ENCODE measurements at places on chromosomes 5 and 9.

DNA sequence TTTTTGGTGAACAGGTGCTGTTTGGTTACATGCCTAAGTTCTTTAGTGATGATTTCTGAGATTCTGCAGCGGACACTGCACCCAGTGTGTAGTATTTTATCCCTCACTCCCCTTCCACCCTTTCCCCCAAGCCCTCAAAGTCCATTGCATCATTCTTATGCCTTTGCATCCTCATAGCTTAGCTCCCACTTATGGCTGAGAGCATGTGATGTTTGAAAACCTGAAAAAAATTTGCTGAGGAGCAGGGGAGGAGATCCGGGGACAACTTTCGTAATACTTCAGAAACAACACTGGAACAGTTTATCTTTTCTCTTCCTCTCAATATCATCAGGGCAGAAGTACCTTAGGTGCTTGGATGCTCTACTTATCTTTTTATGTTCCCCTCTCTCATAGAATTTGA lies 226.4 kb downstream of the ADAMTS6 start:
- no peak for DNase-seq

GRCh38 chr9:4297151-4297785 lies 2.6 kb downstream of the GLIS3 start:
- peak; percentile 87 for DNase-seq

DNA sequence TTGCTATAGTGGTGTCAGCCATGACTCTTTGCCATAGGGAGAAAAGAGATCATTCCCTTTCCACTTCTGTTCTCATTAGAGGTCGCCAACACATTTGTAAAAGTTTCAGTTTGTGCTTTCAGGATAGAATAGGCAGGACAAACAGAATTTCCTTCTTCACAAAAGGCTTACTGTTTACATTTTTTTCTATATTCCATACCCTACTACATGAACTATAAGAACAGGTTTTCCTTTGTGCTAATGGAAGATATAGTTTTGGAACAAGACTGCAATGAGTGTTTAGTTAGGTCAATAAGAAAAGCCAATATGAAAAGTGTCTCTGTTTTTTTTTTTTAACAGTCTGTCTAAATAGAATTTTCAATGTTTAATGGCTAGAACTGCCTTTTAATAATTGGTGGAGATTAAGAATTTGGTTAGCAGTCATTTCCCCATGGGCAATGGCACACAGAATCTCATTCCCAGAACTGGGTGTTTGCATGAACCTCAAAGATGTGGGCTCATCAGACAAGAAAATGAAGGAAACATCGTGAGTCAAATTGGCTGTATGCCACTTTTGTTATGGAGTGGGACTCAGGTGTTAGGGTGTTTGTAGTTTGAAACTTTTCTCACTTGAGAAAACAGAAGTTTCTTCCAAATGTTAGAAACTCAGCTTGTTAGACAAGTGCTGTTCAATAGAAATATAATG lies 75.2 kb upstream of the PRLR start:
- DNase-seq = no peak

DNA sequence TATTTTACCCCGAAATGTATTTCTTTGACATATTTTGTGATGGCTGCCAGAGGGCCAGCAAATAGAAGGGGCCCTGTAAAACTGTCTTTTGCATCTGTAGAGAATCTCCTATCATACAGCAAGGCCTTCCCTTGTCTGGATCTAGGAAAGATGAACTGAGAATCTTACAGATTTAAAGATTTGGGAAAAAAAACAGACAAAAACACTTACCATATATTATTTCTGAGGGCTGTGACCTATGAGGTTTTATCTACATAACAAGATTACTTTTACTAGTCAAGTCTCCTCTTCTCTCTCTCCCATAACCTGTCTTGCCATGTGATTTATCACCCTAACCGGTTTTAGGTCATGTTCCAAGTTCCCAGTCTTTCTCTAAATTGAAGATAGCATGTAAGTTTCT lies 599.2 kb upstream of the CDH6 start:
- DNase-seq = no peak

GRCh38 chr9:93572636-93573515 lies 3.5 kb upstream of the PHF2 start:
- DNase-seq = no peak

DNA sequence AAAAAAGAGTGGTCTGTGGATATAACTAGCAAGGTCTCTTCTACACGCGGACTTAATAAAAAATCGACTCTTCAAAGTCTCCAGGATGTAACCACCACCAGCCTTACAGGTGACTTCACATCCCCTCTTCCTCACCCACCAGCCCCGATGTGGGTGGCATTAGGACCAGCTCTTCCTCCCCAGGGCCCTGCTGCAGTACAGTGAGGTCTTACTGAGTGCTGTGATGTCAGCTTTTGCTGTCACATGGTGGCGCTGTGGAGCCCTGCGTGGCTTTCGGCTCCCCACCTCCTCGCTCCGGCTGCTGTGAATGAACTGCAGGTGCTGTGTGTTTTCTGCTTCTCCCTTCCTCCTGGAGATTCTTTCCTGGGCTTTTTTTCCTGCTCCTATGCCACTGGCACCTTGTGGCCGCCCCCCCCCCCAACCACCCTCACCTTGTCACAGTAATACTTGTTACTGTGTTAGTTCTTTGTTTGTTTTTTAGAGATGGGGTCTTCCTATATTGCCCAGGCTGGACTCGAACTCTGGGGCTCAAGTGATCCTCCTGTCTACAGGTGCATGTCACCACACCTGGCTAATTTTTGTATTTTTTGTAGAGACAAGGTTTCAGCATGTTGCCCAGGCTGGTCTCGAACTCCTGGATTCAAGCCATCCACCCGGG lies 15.8 kb upstream of the RAPGEF1 start:
- peak; percentile 73 for DNase-seq

- no peak for DNase-seq
Observed at GRCh38 chr9:137224830-137225694, at the start of gene CYSRT1. Gene CYSRT1, plus strand, starts transcription at chr9:137225174. Its CDS starts 448 bp downstream, at chr9:137225622.

DNA sequence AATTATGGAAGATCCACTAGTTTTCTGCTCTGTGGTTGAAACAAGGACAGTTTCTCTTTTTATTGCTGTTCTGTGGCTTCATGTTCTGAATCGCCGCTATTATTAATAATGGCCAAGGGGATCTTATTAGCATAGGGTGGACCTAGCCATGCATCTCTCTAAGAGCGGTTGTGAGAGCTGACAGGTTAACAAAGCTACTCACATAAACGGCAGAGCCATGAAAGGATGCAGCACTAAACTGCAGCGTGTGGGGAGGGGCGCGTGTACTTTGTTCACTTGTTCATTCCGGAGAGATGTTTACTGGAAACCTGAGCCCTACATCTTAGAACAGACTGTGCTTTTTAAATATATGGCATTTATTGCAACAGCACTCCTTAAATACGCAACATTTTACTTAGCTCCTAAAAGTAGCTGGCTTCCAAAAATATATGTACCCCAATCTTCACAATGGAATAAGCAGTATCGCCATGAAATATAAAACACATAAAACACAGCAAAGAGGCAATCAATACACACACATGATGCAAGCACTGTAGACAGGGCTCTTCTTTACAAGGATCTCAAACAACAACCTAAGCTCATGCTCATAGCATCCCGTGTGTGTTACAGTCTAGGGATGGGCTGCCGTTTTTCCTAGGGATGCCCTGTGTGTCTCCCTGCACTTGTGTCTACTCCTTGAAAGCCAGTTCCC lies 424.6 kb downstream of the MED10 start:
- DNase-seq = no peak

DNA sequence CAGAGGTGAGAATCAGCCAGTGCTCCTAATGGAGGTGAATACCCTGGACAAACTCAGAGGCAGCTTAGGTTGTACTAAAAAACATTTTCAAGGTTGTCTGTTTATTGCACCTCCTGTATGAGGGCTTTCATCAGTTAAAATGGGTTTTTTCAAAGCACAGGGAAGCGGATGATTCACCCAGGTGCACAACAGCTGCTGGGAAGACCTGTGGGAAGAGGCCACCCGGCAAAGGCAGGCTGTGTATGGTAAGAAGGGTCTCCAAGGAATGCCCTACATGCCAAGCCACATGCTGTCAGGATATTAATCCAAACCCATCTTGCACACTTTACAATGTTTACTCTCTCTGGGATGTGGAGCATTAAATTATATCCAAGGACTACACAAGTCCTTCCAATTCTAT lies 14.7 kb downstream of the SIL1 start:
- DNase-seq = no peak

- DNase-seq = peak; percentile 84
Observed at GRCh38 chr9:33225319-33226147, 14.4 kb upstream of the SPINK4 start.

DNA sequence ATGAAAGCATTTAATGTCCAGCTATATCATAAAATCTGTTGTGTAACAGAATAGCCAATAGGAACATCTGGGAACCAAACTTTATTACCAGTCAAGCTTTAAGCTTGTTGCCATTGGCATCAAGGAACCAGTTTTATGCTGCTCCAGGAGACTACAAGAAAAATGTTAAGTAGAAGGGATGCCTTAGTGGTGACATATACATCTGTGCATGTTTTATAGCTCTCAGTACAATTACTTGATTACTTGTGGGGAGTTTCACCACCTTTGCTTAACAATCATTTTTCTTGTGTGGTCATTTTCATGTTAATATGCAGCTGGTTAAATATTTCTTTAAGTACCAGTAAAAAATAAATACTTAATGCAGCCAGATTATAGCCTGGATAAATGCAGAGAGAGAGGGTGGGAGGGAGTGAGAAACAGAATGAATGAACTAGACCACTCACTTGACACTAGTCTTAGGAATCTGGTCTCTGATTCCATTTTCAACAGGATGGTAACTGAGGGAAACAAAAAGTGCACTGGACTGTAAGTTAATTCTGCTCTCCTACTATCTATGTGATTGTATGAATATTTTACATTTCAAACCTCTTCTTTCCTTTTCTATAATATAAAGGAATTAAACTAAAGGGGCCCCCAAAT lies 35.7 kb upstream of the LURAP1L start:
- peak; percentile 36 for DNase-seq

- DNase-seq = peak; percentile 93
Observed at GRCh38 chr5:173714551-173715428, 98.3 kb upstream of the BOD1 start.

DNA sequence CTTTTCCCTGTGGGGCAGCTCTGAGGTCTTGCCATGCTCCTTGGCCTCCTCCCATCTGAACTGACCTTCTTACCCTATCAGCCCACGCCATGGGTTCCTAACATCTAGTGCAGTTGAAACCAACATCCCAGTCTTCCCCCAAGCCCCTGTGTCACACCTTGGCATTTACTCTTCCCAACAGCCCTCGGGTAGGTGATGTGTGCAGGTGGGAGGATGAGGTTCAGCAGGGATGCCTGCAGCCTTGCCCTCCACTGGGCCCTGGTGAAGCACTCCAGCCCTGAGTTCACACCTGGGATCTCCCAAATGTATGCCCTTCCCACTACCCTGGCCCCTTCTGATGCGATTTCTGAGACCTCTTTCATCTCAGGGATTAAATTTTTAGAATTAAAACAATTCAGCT lies 15.5 kb downstream of the IRX2 start:
- no peak for DNase-seq

GRCh38 chr5:156402387-156402921 lies 75.5 kb downstream of the SGCD start:
- DNase-seq = no peak

DNA sequence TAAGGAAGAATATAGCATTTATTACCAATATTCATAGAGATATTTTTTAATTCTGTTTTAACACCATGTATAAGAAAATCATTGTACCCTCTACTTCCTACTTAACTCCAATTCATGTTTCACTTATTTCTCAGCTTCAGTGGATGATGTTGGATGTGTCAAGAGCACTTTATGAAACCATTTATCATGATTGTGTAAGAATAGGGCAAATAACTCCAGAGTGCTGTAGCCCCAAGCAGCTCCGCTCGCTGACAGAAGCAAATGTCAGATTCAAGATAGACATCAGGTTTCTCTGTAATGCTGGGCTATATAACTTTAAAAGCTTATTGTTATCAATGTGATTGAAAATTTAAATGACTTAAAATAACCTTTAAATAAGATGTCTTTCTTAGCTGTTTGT lies 50.4 kb downstream of the MAST4 start:
- DNase-seq = no peak

GRCh38 chr5:93126634-93127033 lies 454.4 kb downstream of the NR2F1-AS1 start:
- peak; percentile 72 for DNase-seq

GRCh38 chr5:123007754-123008153 lies 28.8 kb downstream of the PPIC start:
- DNase-seq = no peak

GRCh38 chr5:131067636-131068035 lies 97.4 kb downstream of the HINT1 start:
- DNase-seq = no peak

DNA sequence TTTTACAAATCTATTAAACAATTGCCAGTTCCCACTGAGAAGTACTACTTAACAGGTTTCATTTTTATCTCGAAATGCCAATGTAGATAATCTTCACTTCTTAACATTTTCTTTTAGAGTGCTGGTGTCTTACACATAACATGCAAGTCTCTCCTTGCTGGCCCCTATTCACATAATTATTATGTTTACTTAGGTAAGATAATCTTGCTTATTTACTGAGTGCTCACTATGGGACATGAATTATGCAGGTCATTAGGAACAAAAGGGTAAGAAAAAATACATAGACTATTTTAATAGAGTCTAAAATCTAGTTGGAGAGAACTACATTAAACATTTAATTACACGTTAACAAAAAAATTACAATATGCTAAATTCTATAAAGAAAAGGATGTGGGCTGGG lies 328.4 kb downstream of the PRR16 start:
- DNase-seq = no peak

DNA sequence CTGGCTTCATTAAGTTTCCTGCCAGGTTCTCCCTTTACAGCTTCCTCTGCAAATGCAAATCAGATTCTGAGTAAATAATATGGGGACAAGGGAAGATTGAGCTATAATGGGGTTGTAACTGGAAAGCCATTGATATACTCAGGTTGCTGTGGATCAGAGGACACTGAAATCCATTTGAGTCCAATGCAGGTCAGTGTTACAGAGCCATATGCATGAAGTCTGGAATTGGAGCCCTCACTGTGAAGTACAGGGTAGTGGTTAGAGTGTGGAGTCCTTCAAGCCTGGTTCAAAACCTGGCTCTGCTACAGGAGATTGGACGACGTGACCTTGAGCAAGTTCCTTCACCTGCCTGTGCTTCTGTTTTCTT lies 48.7 kb downstream of the TIMD4 start:
- DNase-seq = no peak

- DNase-seq = no peak
Observed at GRCh38 chr5:171739271-171739670, 46.3 kb upstream of the SMIM23 start.

DNA sequence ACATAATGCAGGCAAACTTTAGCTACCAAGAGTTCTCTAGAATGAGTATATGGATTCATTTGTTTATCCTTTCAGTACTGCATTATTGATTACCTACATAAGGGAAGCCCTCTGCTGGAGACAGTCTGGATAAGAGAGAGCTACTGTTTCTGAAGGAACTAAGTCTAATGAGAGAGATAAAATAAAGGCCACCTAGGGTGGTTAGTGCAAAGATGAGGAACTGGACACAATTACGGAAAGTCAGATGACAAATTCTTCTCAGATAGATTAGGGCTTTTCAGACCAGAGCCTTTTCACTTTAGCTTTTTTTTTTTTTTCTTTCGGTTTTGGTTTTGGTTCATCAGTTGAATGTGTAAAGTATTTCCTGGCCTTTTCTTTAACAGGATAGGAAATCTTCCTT lies 31.3 kb downstream of the ISOC1 start:
- no peak for DNase-seq
